ENCODE measurements at places on chromosomes 6 and 20.

GRCh38 chr6:35298625-35299140, 1.1 kb downstream of the DEF6 start:
- DNase-seq: no peak

- DNase-seq: no peak
Observed at GRCh38 chr20:63942250-63942951, 13.8 kb downstream of the UCKL1 start.

GRCh38 chr6:87574237-87574804, 15.5 kb downstream of the RARS2 start:
- DNase-seq: no peak

DNA sequence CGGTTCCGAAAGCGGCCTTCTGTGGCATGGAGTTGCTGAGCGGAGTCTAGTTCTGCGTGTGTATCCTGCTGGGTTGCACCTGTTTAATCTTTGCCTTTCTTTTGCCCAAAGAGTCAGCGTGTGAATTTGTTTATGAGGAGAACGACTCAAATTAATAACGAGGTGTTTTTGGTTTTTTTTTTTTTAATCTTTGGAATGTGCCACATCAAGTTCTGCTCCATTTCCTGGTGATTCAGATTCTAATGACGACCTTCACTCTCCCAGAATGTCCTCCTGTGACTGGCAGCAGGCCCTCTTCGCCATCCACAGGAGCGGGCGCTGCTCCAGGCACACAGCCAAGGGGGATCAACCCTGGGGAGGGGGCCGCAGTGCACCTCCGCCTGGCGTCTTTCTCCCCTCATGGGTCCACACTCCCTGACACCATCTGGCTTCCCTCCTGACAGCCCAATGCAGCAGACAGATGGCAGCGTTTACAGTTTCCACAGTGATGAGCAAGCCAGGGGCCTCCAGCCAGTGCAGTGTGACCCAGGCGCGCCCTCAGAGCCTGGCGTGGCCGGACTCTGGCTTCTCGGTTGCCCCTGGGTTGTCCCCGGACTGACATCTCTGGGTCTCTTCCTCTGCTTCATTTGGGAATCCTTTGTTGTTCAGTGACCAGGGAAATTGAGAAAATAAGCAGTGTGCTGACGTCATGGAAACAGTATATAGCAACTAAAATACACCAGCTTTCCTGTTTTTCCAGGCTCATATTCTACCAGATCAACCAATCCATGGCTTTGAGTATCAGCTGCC, 27.5 kb upstream of the AFDN start:
- no peak for DNase-seq

DNA sequence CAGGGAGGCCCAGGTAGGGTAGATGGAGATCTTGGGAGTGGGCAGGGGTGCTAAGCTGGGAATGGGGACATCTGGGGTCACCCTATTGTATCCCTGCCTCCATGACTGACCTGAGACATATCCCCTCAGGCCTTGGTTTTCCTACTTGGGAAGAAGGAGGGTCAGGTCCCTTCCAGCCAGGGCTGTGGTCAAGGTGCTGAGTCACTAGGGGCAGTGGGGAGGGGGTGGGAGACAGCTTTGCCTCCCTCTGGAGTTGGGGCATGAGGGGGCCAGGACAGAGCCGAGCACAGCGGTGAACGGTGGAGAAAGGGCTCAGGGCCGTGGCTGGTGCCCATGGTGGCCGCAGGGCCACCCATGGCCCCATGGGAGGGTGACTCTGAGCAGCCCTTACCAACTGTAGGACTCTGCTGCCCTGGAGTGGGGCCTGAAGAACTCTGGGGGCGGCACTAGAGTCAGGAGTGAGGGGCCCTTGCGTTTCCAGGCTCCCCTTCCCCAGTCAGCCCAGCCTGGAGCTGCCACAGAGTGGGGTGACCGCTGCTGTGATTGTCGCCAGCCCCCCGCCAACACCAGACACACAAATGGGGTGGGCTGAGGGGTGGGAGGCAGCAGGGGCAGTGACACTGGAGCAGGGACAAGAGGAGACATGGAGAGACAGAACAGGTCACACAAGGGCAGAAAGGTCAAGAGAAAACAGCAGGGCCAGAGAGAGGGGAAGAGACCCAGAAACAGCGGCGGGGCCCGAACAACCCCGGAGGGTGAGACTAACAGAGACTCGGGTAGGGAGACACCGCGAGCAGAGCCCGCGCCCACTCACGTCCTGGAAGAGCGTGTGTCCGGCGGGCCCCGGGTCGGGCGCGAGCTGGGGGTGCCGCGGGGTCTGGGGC, 576 bp downstream of the NECAB3 start:
- DNase-seq: no peak

DNA sequence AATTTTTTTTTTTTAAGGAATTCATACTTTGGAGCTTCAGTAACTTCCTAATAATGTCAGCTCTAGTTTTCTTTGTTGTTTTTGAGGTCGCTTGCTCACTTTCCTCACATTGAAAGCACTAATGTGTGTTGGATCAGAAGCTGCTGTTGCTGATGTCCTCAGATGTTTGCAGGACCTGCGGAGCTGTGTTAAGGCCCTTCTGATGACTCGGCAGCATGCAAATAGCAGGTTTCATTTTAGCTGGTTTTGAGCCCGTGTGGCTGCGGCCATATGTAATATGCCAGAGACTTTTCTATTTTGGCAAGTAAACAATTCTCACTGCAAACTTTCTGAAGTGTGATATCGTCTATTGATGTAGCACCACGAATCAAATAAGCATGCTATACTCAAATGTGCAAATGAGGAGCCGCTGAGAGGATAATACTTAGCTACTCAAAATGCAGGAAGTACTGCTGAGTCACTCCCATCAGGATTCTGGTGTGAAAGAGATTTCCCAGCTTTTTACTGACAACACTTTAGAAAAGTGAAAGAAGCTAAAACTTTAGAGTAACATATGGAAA, 187.8 kb downstream of the SASH1 start:
- DNase-seq: no peak

DNA sequence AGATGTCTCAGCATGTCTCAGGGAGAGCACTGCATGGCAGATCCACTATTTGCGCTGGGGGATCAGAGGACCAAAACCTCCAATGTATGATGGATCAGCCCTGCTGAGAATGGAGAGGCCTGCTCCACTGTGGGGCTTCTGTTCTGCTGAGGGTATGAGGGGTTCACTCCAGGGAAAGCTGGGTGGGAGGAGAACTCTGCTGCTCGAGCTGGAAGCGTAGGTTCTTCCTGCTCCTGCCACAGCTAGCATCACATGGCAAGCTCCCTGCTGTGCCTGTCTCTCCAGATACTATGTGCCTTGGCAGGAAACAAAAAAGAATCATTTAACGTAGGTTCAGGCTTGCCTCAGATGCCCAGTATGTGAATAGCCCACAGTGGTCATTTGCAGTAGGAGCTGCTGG, 105.8 kb downstream of the EPM2A start:
- DNase-seq: no peak

- DNase-seq: no peak
Observed at GRCh38 chr20:37198932-37199660, 19.7 kb upstream of the MROH8 start.

DNA sequence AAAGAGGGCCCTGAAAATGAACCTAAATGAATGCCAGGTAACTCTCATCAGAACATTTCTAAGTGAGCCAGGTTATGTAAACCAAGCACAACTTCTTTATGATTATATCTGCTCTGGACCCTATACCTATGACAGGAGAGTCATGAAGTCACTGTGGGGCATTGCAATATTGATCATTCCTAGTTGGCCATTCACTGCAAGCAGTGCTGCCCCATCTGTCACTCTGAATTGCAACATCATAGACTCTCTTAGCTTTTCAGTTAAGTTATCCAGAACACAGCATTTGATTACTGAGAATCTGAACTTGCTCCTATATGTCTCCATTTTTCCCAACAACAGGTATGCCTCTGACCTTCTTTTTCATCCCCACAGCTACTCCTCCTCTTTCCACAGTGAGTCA, 3.3 kb downstream of the COL21A1 start:
- DNase-seq: no peak

DNA sequence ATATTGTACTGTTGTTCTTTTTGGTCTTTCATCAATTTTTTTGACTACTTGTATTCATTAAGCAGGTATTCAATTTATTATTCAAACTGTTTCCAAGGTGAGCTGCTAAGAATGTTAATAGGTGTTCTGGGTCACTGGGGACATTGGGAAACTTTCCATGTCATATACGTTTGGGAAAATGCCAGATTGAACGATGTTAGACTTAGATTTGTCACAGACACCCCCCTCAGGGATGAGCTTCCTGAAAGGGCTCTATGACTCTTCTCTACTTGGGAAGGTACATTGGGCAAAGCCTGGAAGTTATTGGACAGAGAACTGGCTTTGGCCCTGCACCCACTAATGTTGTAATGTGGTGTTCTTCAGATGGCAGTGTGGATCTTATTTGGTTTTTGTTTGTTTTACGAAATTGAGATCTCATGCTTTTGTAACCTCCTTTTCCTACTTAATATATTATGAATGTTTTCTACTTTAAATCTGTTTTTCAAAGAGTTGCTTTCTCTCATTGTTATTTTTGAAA, 42.1 kb downstream of the PLCB4 start:
- DNase-seq: no peak

- no peak for DNase-seq
Observed at GRCh38 chr6:104240865-104241264, 618.9 kb downstream of the HACE1 start.

- DNase-seq: no peak
Observed at GRCh38 chr6:70196531-70196930, 106.4 kb downstream of the COL9A1 start.

- no peak for DNase-seq
Observed at GRCh38 chr6:4291453-4292403, 156.4 kb upstream of the ECI2 start.

DNA sequence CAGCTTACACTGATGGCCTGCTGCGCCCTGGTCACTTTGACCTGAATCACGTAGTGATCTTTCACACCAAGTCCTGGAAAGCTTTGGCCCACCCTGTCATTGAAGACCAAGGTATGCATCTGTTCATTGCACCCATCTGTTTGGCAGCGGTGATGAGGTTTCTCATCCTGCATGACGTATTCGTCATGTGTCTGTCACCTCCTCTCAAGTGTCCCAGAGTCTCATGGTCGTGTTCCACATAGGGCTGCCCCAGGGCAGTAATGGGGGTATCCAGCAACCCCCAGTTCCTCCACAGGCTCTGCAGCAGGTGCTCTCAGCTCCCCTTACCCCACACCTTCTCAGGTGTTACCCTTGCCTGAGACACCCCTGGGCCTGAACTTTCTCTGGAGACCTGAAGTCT, 104.1 kb downstream of the SYNDIG1 start:
- no peak for DNase-seq

DNA sequence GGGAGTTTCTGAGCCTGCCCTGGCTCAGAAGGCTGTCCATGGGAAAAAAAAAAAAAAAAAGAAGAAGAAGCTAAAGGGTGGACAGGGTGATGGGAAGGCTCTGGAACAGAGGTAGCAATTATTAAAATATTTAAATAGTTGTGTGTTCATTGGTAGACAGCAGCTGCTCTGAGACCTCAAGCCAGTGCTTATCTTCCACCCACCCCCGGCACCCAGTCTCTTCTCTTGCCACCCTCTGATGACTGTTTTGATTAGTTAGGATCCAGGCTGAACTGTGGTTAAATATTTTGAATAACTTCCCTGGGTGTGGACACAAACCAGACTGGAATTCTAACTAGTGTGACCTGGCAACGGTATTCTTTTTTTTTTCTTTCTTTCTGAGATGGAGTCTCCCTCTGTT, 16.9 kb upstream of the SRSF3 start:
- no peak for DNase-seq

All from mesothelial cell of epicardium (in vitro differentiated cells).